ENCODE measurements at places on chromosomes 11 and 22. TPM values are rescaled to one million over a fixed set of nuclear protein-coding genes. Genes with fewer than 3 reads are reported as not detected.

GRCh38 chr22:49301398-49302149, 526.1 kb downstream of the BRD1 start:
- peak; percentile 43 for DNase-seq

DNA sequence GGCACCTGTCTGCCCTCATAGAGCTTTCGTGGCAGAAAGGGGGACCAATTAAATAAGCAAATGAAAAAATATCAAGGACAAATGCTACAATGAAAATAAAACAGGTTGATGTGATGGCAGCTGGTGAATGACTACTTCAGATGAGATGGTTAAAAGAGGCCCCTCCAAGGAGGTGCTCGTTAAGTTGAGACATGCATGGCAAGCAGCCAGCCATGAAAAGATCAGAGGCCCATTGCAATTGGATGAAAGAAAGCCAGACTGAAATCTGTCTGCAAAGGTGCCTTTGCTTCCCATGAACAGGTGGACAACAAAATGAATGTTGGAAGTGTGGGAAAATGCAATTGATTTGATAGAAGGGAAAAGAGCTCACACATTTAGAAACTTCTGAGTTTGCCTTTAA, 848 bp upstream of the TRPC6 start:
- DNase-seq, result no peak

DNA sequence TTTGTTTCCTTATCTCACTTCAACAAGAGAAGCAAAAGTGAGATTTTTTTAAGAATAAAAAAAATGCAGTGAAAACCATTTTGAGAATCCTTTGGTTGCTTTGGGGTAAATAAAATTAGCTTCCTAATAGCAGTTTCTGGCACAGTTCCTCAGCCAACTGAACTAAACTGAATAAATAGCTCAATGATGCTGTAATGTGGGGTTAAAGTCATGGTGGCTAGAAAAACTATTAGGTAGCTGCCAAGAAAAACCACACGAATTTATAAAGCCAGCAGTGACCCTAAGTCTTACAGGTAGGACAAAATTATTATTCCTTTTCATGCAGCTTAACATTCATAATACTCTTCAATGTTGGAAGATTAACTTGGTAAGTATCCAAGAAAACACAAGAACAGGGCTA, 142.4 kb downstream of the APIP start:
- DNase-seq, result no peak

GRCh38 chr11:74839971-74840370, 91.3 kb downstream of the RNF169 start:
- no peak for DNase-seq

- DNase-seq, result no peak
These were observed 492.6 kb downstream of the MIAT start for GRCh38 chr22:27149921-27150543.

Gene MS4A14
- total RNA-seq, result 0.34 TPM

Gene HORMAD2
- total RNA-seq, result not detected

Gene KRTAP5-8
- total RNA-seq, result not detected

Gene FREY1
- 0.42 TPM for total RNA-seq

Gene ZNF70
- 6.3 TPM for total RNA-seq

Measured in right cardiac atrium (tissue), 5 donors.